H1 (cell line): ENCODE measurements at places on chromosomes 16 and 17. TPM values are rescaled to one million over a fixed set of nuclear protein-coding genes. Genes with fewer than 3 reads are reported as not detected.

DNA sequence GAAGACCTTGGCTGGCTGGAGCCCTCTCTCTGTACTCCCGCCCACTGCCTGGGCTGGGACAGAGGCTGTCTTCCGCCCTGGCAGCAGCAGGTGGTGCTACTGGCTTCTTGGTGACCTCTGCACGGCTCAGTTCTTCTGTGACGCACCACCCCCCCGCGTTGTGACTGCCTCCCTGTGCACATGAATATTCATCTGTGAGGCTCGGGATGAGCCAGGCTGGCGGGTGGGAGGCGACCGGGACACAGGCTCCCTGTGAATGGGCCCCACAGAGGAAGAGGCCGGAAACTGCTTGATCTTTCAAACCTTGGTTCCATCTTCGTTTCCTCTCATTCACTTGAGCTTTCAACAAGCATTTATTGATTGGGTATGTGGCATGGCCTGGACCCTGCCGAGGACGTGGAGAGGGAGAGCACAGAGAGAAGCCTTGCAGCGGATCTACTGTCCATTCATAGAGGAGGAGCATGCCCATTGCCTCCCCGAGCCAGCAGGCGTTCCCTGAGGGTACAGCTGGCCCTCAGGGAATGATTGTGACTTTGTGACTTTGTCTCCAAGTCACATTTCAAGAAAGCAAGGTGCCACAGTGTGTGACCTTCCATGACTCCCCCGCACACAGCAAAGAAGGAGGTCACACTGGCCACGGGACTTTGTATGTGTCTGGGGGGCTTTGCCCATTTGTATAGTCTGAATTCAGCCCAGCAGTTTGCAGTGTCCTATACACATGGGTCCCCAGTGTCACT lies 45.0 kb downstream of the B9D1 start:
- DNase-seq: peak; percentile 74

- no peak for DNase-seq
Observed at GRCh38 chr16:74123826-74124225, 172.8 kb upstream of the PSMD7 start.

The KCNG4 gene
- total RNA-seq: not detected in 2 replicates

DNA sequence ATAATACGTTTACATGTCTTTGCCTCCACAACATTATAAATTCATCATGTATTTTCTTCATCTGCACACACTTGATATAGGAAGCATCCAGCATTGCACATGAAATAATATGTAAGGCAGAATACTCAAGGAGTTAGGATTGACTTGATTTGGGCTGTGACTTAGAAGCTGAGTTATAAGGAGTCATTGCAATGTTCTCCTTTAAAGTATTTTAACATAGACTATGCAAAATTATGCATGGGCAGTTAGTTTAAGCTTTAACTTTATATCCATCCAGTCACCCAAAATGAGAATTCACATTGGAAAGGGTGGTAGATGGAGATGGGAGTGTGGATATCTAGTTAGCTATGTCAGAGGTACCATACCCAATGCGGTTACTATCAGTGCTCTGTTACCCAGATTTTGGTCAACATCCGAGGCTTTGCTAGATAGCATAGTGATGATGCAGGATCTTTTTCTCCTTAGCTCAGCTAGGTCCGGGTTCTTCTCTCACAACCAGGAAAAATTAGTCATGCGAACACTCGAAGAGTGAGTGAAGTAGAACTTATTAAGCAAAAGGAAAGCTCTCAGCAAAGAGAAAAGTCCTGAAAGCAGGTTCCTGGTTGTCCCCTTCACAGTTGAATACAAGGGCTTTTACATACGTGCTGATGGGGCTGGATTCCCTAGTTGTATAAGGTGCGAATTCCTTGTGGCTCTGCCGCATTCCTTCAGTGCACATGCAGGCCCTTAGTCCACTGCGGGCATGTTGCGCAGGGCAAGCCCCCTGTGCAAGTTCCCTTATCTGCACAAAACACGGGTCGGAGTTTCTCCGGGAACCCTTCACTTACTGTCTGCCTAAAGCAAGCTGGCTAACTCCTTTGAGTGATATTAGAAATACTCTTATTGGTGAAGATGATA lies 73.1 kb upstream of the FAM20A start:
- no peak for DNase-seq

DNA sequence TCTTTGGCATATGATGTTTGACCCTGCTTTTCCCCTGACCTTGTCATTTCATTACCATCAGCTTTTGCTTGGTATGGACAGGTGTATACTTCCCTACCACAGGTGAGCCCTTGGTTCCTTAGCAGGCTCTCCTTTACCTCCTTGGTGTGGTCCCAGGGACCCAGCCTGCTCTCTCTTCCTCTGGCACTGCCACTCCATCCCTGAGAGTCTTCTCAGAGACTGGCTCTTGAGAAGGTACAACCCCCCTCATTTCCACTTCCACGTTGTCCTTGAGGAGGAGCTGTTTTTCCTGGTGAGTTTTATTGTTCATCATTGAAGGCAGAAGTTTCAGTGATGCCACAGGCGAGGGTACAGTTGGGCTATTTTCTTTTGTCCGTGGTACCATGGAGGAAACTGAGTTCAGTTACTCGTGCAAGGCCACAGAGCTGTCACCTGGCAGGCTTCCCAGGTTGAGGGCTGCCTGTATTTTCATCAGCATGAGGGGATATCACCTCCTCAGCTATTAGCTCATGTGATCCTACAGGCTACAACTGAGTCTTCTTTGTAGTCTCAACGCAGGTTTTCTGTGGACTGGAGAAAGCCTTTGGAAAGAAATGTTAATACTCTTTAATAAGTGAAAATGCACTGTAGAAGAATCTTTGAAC lies 52.3 kb downstream of the MSI2 start:
- no peak for DNase-seq

The SLC13A2 gene
- not detected in 2 replicates for total RNA-seq

The NPIPA5 gene
- total RNA-seq: 0.61 and 1.0 TPM in 2 replicates

DNA sequence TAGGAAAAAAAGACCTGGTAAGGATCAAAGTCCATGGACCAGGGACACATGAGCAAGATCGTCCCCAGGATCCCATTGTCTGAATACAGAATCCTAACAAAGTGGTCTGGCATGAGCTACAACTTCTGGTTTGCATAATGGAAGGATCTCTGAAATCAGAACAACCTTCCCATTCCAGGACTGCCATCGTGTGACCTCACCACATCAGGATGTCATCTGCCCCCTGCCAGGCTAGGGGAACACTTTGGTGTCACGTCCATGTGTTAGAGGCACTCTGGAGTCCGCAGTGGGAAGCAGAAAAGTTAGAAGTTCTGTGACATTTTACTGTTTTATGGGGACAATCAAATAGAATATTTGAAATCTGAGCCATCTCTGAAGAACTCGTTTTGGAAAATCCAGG lies 160.7 kb downstream of the RGS9 start:
- DNase-seq: no peak

GRCh38 chr17:81898029-81898866 lies 3.8 kb upstream of the NPB start:
- no peak for DNase-seq

The TBC1D3D gene
- total RNA-seq: 2.1 TPM in 1 of 2 replicates, not detected in the other

The HCRT gene
- not detected in 2 replicates for total RNA-seq

GRCh38 chr17:35716897-35717465 lies 14.5 kb upstream of the RASL10B start:
- no peak for DNase-seq

DNA sequence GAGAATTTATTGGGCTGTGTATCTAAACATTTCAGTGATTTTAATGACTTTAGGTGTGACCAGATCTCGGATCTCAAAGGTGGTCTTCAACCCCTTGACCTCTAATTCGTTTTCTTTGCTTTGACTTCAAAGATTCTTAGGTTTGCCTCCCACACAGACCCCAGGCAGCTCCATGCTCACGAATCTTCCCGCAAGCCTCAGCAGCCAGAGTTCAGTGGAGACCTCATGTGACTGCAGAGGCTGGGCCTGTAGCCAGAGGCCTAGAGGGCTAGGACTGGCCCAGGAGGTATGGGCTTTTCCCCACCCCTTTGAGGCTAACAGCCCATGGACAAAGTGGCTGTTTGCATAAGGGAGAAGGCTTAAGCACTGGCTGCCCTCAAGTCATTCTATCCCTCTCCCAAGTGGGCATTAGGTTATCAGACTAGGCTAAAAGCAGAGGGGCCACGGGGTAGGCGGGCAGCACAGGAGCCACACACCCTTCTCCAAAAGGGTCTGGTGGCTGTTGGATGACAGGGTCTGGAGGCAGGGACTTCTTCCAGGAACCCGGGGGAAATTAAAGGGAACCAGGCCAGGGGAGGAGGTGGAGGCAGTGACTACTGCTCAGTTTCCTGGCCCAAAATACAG lies 3.0 kb downstream of the HIRIP3 start:
- no peak for DNase-seq

The C1QTNF8 gene
- total RNA-seq: not detected in 2 replicates

DNA sequence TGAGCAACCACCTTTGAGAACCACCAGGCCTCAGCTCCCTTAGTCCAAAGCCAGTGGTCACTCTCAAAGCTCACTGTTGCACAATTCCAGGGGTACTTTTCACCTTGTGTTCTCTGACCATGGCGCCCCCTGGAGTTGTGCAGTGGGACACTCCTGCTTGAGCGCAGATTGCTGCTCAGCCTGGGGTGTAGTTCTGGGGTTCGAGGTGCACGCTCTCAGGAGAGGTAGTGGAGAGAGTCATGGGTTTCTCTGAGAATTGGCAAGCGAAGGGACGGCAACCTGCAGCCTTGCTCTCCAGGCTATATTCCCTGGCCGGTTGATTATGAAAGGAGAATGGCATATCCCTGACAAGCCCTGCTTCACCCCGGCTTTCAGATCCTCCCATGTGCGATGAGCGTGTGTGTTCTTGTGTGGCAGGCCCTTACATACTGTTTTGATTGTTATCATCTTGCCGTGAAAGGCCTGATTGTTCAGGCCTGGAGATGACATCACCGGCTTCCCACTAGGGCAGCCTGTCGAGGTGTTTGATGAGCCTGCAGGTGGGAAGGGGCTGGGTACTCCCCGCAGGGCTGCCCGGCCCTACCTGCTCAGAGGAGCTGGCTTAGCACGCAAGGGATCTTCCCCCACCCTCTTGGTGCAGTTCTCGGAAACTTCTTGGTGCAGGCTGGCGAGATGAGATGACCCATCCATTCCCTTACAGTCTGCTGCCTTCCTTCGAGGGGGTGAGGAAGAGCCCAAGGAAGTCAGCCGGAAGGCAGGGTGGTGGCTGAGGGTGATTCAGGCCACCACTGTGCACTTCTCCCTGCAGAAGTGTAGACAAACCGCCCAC lies 431.2 kb downstream of the SLC39A11 start:
- DNase-seq: no peak

- no peak for DNase-seq
Observed at GRCh38 chr16:57624806-57625500, 3.5 kb upstream of the ADGRG1 start.

DNA sequence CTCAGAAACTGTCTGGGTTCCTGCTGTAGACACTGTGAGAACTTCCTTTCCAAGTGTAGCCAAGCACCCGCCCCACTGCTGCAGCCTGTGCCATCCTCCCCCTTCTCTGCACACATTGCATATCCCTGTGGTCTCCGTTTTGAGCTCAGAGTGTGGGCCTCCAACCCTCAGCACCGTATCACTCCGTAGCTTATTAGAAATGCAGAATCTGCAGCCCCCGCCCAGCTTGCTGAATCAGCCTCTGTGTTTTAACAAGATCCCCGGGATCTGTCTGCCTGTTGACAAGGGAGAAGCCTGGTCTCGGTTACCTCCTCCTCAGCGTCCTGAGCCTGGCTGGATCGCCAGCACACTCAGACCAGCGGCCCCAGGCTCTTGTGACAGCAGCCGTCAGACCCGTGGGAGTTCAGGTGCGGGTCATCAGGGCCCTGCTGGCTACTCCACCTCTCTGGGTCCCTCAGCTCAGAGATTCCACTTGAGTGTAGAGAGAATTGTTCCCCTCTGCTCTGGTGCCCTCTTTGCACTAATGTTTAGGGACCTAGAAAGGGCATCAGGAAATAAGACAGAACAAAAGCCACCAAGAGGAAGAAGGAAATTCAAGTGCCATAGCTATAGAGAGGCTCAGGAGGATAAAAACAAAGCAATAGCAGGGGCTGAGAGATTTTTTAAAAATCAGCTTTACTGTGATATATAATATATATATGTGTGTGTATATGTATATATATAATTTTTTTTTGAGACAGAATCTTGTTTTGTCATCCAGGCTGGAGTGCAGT lies 92.3 kb downstream of the PITPNC1 start:
- DNase-seq: no peak

DNA sequence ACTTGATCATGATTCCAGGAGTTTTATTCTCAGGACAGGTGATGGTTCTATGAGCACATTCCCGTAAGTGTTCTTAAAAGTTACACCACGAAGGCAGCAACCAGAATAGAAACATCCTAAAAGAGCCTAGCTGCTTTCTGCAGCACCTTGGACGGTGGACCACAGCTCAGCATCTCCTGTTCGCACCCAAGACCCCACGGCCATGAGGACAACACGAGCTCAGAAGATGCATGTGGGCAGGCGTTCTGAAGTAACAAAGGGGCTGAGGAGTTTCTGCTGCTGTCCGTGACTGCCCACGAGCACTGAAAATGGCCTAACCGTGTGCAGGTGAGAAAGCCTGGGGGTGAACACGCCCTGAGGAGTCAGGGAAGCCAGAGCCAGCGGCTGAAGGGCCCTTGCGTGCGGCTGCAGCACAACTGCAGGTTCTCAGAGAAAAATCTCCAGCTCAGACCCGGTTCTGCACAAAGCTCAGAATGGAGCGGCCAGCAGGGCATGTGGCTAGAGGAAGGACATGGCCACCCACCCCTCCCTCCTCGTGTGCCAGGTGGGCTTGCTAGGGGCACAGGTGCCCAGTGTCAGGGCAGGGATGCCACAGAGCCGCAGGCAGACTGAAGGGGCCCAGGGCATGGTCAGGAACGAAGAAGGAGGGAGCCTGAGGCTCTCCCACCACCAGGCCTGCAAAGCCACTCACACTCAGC lies 10.8 kb upstream of the C16orf95 start:
- no peak for DNase-seq

The CCDC137 gene
- 38.6 and 39.8 TPM in 2 replicates for total RNA-seq

DNA sequence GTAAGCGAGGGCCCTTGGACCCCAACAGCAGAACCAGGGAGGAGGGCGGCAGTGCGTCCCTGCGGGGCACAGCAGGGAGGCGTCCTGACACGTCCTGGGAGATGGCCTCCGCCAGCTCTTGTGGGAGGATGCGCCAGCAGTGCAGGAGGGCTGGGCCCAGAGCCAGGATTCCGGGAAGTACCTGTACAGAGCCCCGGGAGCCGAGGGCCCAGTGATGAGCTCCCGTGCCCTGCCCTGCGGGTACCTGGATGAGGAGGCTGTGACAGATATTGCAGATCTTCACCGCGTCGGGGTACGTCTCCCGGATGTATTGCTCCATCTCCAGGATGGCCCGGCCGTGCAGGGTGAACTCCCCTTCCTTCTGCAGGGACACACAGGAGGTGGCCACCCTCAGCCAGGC lies 23.1 kb downstream of the KDM8 start:
- DNase-seq: no peak

- no peak for DNase-seq
Observed at GRCh38 chr16:85935974-85936760, 37.2 kb downstream of the IRF8 start.

The RABEP1 gene
- 50.7 and 52.3 TPM in 2 replicates for total RNA-seq

DNA sequence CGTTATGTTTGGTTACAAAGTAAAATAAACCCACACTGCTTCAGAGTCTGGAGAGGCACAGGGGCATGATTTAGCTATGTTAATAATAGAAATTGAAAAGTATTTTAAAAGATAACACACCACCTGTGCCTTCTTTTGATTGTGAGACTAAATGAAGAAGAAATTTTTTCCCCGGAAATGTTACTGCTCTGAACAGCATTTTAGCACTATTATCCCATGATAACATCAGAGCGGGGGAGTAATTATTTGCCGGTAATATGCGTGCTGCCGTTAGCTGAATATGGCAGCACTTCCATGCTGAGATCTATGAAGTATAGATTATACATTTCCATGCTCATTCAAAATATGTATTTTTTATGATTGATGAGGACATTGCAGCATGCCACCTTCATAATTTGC lies 500.2 kb upstream of the HSBP1 start:
- no peak for DNase-seq
